Fibroblast of skin of scalp (primary cell): ENCODE measurements at places on chromosomes 3 and 15.

- peak; percentile 9 for DNase-seq
These were observed 63.8 kb downstream of the GMPS start for GRCh38 chr3:155934230-155934629.

- no peak for DNase-seq
These were observed 166.3 kb upstream of the CHRM5 start for GRCh38 chr15:33801954-33802353.

DNA sequence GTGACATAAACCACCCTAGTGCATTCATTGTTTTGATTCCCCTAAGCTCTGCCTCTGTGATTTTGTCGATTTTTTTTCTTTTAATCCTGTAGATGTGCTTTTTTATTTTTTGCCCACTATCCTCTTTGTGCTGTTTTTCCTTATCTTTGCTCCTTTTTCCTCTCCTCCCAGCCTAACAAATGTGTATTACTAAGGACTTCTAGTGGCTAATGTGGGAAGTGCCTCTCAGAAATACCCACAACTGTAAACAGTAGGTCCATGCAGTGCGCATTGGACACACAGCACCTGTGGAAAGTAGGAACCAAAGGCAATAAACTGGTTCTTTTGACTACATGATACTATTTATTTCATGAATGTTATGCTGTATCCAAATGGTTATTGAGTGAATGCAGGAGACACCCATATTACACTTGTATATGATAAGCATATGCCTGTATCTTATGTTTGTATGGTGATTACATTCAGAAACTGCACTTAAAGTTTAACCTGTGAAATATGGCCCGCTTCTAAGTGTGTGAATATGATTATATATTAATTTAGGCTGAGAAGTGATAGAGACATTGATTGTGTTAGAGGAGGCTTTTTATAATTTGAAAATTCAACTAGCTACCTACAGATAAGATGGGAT, 147.8 kb downstream of the PLCL2 start:
- DNase-seq, result peak; percentile 56

DNA sequence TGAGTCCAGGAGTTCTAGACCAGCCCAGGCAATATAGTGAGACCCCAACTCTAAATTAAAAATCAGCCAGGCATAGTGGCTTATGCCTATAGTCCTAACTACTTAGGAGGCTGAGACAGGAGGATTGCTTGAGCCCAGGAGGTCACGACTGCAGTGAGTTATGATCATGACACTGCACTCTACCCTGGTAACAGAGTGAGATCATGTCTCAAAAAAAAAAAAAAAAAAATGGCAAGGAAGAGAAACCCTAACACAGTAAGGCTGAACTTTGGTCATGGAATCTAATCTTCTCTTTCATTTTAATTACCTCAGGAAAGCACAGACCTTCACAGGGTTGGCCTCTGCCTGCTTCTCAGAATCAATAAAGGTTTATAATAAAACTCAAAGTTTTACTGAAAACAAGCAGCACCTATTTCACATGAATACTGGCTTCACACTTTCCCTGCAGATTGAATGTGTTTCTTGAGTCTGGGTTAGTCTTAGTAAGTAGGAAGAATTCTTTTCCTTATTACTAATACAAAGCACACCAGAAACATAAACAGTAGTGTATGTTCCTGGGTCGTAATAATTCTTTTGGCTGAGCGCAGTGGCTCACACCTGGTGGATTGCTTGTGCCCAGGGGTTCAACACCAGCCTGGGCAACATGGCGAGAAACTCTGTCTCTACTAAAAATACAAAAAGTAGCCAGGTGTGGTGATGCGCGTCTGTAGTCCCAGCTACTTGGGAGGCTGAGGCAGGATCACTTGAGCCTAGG, 11.6 kb upstream of the NR2C2 start:
- no peak for DNase-seq

DNA sequence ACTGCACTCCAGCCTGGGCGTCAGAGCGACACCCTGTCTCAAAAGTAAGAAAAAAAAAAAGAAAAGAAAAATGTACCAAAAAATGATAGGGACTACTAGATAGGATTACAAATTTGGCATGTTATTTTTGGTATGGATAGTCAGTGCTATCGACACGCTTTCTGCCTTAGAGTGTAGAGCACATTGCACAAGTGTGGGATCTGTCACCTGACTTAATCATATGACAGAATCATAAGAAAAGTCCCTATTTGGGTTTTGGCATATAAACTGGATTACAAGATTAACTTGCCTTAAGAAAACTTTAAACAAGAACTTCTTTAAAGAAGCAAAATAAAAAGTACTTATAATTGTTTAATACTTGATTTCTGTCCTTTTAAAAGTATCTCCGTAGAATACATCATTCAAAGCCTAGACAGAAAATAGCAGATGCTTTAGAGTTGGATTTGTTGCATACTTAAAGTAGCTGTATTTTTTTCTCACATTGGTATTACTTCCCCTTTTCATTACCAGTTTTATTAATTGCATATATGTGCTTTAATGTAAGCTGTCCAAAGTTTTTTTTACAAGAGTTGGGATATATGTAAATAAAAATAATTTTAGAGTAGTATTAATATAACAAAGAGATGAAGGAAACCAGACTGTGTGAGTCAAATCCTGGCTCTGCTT, 7.8 kb downstream of the ATP6V1A start:
- no peak for DNase-seq

DNA sequence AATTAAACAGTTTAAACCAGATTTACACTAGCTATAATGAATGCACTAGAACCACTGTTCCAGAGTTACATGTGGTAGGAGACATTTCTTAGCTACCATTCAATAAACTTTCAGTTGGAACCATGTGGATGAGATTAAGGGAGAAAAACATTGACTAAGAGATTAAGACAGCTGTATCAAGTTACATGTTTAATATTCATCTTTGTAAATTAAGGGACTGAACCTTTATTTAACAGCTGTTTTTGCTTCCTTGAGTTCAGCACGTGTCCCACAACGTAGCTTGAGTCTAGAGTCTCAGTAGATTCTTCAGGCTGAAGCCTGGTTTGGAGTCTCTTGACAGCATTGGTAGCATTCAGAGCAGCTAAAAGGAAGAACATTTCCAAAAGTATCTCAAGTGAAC, 27.2 kb upstream of the CFAP44 start:
- DNase-seq, result no peak
